Large intestine (tissue), 12 donors: ENCODE measurements at places on chromosomes 7 and 10. TPM values are rescaled to one million over a fixed set of nuclear protein-coding genes. Genes with fewer than 3 reads are reported as not detected.

SEPHS1 gene
- polyA plus RNA-seq, result 51.3 TPM

PRR15 gene
- polyA plus RNA-seq, result 70.8 TPM

PPIF gene
- 67.5 TPM for polyA plus RNA-seq

THSD7A gene
- 3.7 TPM for polyA plus RNA-seq

POLR2J gene
- 50.7 TPM for polyA plus RNA-seq

CLDN4 gene
- 395 TPM for polyA plus RNA-seq

FAM24B gene
- 4.1 TPM for polyA plus RNA-seq

FXYD4 gene
- polyA plus RNA-seq, result not detected

TMEM60 gene
- polyA plus RNA-seq, result 28.0 TPM

DKK1 gene
- polyA plus RNA-seq, result 2.7 TPM

NKX1-2 gene
- polyA plus RNA-seq, result 7.7 TPM

TCERG1L gene
- polyA plus RNA-seq, result 0.45 TPM

TBRG4 gene
- polyA plus RNA-seq, result 67.4 TPM

PON3 gene
- polyA plus RNA-seq, result 10.6 TPM

BAIAP2L1 gene
- polyA plus RNA-seq, result 30.3 TPM

LMOD2 gene
- 0.24 TPM for polyA plus RNA-seq

LRIT2 gene
- not detected for polyA plus RNA-seq

RNF133 gene
- 0.10 TPM for polyA plus RNA-seq

CALML5 gene
- polyA plus RNA-seq, result not detected

PHTF2 gene
- polyA plus RNA-seq, result 11.5 TPM

TFEC gene
- polyA plus RNA-seq, result 132 TPM

ABHD11 gene
- 46.1 TPM for polyA plus RNA-seq

PARD3 gene
- 25.5 TPM for polyA plus RNA-seq

ASZ1 gene
- polyA plus RNA-seq, result not detected

ADRA2A gene
- 5.4 TPM for polyA plus RNA-seq

GCK gene
- 2.3 TPM for polyA plus RNA-seq
